ENCODE measurements at places on chromosomes 3 and 15. TPM values are rescaled to one million over a fixed set of nuclear protein-coding genes. Genes with fewer than 3 reads are reported as not detected.

Gene GOLGA8G
- not detected for total RNA-seq

Gene GOLGA8S
- 0.31 TPM for total RNA-seq

Gene DUOXA1
- total RNA-seq, result 0.41 TPM

Gene C2CD4B
- total RNA-seq, result 3.9 TPM

Gene MORC1
- total RNA-seq, result not detected

Gene FGD5
- 9.6 TPM for total RNA-seq

Gene ITPKA
- 0.90 TPM for total RNA-seq

GRCh38 chr15:40092979-40093869 lies 15.5 kb downstream of the BMF start:
- no peaks in the 10 kb centered on the region for H3K27me3 ChIP-seq
- no peak for DNase-seq
- no peak overlapping the region for H3K4me3 ChIP-seq
- peak overlapping the region; percentile 79 for H3K27ac ChIP-seq
- H3K36me3 ChIP-seq, result no peaks in the 10 kb centered on the region

- DNase-seq, result no peak
- H3K4me3 ChIP-seq, result no peak overlapping the region
- no peaks in the 10 kb centered on the region for H3K27me3 ChIP-seq
Measured at GRCh38 chr15:94185547-94186236, 45.7 kb upstream of the MCTP2 start.

DNA sequence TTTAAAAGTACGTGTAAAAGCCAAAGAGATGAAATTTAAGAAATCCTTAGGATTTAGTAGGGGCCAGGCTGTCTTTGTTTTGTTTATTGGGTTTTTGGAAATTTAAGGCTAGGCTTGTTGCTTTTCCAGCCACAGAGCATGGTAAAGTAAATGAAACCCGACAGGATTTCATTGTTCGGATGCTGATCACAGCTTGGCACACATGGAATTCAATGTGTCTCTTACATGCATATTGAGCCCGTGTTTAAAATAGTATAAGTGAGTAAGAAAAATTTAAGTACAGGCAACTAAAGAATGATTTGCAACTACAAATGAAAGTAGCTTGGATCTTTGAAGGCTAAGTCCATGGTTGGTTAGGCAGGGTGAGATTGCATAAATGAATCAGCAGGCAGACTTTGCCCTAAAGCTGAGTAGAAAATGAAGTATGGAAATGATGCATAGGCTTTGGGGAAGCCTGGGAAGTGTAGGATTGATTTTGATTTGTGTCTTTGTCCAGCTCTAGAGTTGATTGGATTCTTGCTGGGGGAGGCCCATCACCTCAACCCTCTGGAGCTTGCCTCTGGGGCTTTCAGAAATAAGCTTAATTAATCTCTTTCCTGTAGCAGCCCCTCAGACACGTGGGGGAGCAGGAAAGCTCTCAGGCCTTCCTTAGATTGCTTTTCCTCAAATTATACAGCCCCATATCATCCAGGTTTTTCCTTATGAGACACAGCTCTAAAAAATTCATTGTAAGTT lies 68.2 kb upstream of the ADAMTSL3 start:
- DNase-seq, result no peak
- no peaks in the 10 kb centered on the region for H3K36me3 ChIP-seq
- no peaks in the 10 kb centered on the region for H3K4me1 ChIP-seq
- no peak overlapping the region for H3K4me3 ChIP-seq
- no peaks in the 10 kb centered on the region for H3K27me3 ChIP-seq

- peaks cover 23% of the 10 kb centered on the region for H3K36me3 ChIP-seq
- H3K4me1 ChIP-seq, result no peaks in the 10 kb centered on the region
- no peak overlapping the region for H3K4me3 ChIP-seq
- H3K27ac ChIP-seq, result no peak overlapping the region
- no peak for DNase-seq
Measured at GRCh38 chr3:108190346-108190745, 31.9 kb downstream of the IFT57 start.

DNA sequence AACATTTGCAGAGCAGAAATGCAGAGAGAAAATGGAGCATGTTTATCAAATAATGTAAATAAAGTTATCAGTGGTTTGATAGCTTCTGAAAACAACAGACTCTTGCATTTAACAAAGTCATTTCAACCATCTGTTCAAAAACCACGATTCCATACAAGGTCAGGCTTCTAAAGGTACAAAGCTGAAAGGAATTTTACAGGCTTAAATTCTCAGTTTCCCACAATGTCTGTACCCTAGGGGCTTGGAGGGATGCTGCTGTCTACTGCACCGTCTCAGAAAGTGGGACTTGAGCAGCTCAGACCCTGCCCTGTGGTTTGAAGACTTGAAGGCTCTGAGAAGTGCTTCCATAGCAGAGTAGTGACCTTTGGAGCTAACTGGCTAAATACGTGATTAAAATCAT lies 30.4 kb upstream of the TM4SF1 start:
- no peaks in the 10 kb centered on the region for H3K36me3 ChIP-seq
- no peaks in the 10 kb centered on the region for H3K4me1 ChIP-seq
- DNase-seq, result no peak
- no peaks in the 10 kb centered on the region for H3K27me3 ChIP-seq

GRCh38 chr15:101078669-101079323 lies 159.6 kb downstream of the LRRK1 start:
- H3K27ac ChIP-seq, result no peak overlapping the region
- DNase-seq, result no peak
- H3K4me1 ChIP-seq, result no peaks in the 10 kb centered on the region
- H3K36me3 ChIP-seq, result no peaks in the 10 kb centered on the region
- H3K27me3 ChIP-seq, result no peaks in the 10 kb centered on the region

DNA sequence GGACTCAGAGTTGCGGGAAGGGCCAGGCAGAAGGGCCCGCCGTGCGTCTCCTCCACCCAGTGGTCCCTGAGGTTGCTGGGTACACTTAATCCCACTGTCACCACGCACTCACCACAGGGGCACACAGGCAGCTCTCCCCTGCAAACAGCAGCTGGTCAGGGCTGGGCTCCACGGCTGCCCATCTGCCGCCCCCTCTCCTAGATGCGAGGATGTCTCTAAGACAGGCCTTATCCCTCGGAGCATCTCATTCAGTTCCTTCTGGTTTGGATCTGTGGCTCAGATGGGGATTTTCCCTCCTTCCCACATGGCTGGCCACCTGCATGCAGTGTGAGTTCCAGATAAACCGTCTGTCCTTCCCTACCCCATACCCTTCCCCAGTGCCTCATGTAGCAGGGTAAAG lies 26.3 kb downstream of the MRPS11 start:
- no peaks in the 10 kb centered on the region for H3K36me3 ChIP-seq
- no peak for DNase-seq
- no peak overlapping the region for H3K4me3 ChIP-seq

DNA sequence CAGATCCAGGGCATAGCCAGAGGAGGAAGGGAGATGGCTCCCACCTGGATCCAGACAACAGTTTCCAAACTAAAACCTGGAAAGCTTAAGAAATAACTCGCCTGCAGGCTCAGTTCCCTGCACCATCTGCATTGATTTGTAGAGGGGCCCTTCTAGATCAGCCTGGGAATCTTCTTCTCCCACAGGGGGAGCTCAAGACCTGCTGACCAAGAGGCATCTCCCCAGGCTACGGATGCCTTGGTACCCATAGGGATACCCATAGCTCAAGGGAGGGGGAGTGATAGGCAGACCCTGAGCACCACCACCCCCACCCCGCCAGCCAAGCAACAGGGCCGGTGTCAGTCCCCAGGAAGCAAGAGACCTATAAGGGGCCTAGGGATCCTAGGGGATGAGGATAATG lies 28.0 kb upstream of the DCLK3 start:
- DNase-seq, result no peak
- no peaks in the 10 kb centered on the region for H3K36me3 ChIP-seq
- no peaks in the 10 kb centered on the region for H3K27me3 ChIP-seq
- H3K4me1 ChIP-seq, result no peaks in the 10 kb centered on the region
- H3K4me3 ChIP-seq, result no peak overlapping the region

GRCh38 chr3:191379446-191379845 lies 49.1 kb upstream of the UTS2B start:
- no peak overlapping the region for H3K27ac ChIP-seq
- H3K27me3 ChIP-seq, result no peaks in the 10 kb centered on the region
- peaks cover 33% of the 10 kb centered on the region for H3K36me3 ChIP-seq

DNA sequence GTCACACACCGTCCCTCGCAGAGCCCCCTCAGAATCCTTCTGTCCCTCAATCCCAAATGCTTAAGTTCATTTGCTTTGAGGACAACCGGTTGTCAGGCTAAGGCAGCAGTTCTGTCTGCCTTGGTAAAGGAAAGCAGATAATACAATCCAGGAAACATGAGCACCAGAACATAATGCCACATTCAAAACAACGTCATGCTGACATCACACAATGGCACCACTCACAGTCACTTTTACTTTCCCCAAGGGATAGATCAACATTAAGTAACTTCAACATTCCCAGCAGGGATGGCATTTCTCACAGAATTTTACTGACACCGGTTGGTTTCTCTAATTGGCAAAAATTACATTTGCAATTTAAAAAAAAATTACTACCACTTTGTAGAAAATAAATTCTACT lies 74.6 kb upstream of the PSMD6 start:
- no peak overlapping the region for H3K4me3 ChIP-seq
- H3K36me3 ChIP-seq, result peaks cover 11% of the 10 kb centered on the region
- H3K27ac ChIP-seq, result no peak overlapping the region
- H3K4me1 ChIP-seq, result no peaks in the 10 kb centered on the region
- H3K27me3 ChIP-seq, result no peaks in the 10 kb centered on the region

GRCh38 chr3:123271466-123272159 lies 69.9 kb downstream of the SEC22A start:
- DNase-seq, result no peak
- no peaks in the 10 kb centered on the region for H3K27me3 ChIP-seq
- H3K4me3 ChIP-seq, result no peak overlapping the region
- H3K4me1 ChIP-seq, result no peaks in the 10 kb centered on the region
- H3K27ac ChIP-seq, result peak overlapping the region; percentile 58

- no peak overlapping the region for H3K27ac ChIP-seq
- DNase-seq, result no peak
- no peaks in the 10 kb centered on the region for H3K36me3 ChIP-seq
- H3K4me1 ChIP-seq, result no peaks in the 10 kb centered on the region
Measured at GRCh38 chr3:35320646-35321407, 318.5 kb upstream of the ARPP21 start.

DNA sequence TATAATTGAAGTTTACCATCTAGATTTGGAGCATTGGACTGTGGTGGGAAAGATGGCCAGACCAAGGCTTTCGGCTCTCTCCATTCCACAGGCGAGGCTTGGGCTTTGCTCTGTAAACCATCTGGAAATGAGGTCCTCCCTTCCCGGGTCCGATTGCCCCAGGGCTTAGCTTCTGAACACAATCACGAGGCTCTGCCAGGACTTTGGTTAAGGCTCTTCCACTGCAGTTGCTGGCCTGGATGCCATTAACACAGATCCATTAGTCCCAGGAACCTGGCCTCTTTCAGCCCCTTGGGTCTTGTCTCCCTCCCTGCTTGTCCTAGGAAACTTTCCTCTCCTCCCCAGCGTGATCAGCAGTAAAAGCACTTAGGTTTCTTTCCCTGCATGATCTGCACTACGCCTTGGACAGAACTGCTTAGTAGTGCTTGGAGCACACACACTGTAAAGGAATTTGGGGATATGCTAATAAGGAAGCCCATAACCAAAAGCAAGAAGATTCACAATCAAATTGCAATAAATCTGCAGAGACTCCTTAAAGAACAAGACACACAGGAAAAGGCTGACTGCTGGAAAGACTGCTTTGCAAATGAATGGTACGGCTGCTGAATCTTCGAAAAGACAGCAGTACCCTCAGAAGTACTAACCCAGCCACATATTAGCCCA lies 154.3 kb downstream of the ECT2 start:
- H3K36me3 ChIP-seq, result no peaks in the 10 kb centered on the region
- no peak for DNase-seq
- H3K4me1 ChIP-seq, result no peaks in the 10 kb centered on the region
- H3K27me3 ChIP-seq, result no peaks in the 10 kb centered on the region
- H3K27ac ChIP-seq, result no peak overlapping the region
- H3K4me3 ChIP-seq, result no peak overlapping the region

DNA sequence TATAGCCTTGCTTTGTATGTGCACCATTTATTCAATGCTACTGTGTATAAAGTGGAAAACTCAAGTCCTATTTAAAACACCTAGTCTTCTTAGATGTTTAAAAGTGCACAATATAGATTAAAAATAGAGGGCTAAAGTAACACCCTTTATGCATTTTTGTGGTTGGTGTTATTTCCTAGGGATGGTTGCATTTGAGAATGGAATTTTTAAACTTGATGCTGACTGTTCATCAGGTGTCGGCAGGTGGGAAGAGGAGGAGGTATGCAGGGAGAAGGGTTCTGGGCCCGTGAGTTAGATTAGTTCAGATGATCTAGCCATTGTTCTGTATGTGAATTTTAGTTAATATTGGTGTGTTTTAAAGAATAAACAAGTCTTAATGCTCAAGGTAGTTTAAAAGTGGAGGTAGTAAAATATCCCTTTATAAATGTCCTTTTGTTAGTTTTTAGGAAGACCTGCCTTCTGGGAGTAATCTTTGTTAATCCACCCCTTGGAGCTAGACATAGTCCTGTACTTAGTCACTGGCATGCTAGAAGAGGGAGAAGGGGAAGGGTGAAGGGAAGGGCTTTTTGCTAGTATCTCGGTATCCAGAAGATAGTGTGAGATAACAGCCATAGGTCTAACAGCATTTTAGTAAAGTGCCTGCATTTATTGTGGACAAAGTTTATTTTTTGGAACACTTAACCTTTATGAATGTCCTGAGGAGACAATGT lies 8.1 kb upstream of the SRPRB start:
- H3K4me1 ChIP-seq, result no peaks in the 10 kb centered on the region
- DNase-seq, result no peak
- H3K36me3 ChIP-seq, result no peaks in the 10 kb centered on the region
- H3K27me3 ChIP-seq, result no peaks in the 10 kb centered on the region
- H3K27ac ChIP-seq, result no peak overlapping the region

- peaks cover 13% of the 10 kb centered on the region for H3K4me1 ChIP-seq
- no peak for DNase-seq
- H3K27ac ChIP-seq, result peak overlapping the region; percentile 50
- H3K27me3 ChIP-seq, result no peaks in the 10 kb centered on the region
- H3K36me3 ChIP-seq, result peaks cover 28% of the 10 kb centered on the region
Measured at GRCh38 chr3:57252404-57252803, 24.9 kb downstream of the APPL1 start.

GRCh38 chr3:56593455-56594158 lies 36.6 kb downstream of the CCDC66 start:
- H3K36me3 ChIP-seq, result no peaks in the 10 kb centered on the region
- H3K27me3 ChIP-seq, result no peaks in the 10 kb centered on the region
- no peak overlapping the region for H3K4me3 ChIP-seq
- H3K27ac ChIP-seq, result no peak overlapping the region

DNA sequence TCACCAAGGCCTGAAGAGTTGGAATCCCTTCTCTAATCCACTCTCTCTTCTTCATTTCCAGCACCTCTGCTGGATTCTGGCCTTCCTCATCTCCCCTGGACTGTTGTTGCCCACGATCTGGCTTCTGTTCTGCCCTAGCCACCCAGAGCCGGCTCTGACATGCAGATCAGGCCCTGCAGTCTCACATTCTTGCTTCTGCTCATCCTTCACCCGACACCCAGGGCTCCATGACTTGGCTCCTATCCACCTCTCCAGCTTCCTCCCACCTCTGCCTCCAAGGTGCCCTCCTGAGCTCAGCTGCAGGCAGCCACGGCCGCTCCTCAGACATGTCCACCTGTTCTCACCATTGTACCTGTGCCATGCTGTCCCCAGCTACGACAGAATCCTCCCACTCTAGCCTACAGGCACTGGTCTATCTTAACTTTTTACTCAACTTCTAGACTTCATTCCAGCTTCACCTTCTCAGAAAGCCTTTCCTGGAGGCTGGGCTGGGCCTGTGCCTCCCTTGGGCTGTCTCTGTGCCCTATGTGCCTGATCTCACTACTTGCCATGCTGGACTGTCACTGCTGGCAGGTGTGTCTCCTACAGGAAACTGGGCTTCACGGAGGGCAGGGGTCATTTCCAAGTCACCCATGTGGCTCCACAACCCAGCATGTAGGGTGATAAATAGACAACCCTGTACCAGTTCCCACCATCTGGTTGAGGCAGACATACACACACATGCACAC lies 16.0 kb upstream of the TBC1D21 start:
- no peaks in the 10 kb centered on the region for H3K27me3 ChIP-seq
- no peak overlapping the region for H3K4me3 ChIP-seq
- H3K27ac ChIP-seq, result peak overlapping the region; percentile 51
- no peaks in the 10 kb centered on the region for H3K4me1 ChIP-seq
- DNase-seq, result no peak
